Activated T-helper 1 cell treated with anti-CD3 and anti-CD28 coated beads, Interleukin-12 subunit alpha, Interleukin-12 subunit beta, Interleukin-2, Interleukin-4 antibody, amounts not matched to agents 30 ng/mL and 10 ng/mL and 1 ng/mL, durations not matched to agents 14 hours and 24 hours and 36 hours (primary cell): ENCODE measurements at places on chromosomes 4 and X. TPM values are rescaled to one million over a fixed set of nuclear protein-coding genes. Genes with fewer than 3 reads are reported as not detected.

Gene MAP3K15
- total RNA-seq, result 0.10 and 0.18 TPM in 2 replicates

DNA sequence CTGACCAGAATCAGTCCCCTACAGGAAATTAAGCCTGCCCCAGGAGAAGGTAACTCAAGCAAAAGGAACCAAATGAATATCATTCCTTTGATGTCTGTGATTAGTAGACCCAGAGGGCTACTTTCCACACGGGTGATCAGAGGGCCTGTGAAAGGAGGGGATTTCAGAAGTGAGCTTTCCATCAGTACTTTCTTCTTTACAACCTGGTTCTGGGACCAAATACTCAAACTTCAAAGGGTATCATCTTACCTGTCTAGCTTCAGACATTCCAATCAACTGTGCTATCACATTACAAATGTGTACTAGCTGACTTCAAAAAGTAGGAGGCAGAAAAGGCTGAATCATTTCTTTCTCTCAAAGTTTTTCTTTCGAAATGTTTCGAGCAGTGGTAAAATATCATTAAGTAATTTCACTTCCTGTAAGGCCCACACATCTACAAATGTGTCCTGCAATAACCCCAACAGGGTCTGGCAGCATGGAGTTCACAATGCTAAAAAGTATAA lies 23.9 kb downstream of the ACSL4 start:
- no peak for DNase-seq

DNA sequence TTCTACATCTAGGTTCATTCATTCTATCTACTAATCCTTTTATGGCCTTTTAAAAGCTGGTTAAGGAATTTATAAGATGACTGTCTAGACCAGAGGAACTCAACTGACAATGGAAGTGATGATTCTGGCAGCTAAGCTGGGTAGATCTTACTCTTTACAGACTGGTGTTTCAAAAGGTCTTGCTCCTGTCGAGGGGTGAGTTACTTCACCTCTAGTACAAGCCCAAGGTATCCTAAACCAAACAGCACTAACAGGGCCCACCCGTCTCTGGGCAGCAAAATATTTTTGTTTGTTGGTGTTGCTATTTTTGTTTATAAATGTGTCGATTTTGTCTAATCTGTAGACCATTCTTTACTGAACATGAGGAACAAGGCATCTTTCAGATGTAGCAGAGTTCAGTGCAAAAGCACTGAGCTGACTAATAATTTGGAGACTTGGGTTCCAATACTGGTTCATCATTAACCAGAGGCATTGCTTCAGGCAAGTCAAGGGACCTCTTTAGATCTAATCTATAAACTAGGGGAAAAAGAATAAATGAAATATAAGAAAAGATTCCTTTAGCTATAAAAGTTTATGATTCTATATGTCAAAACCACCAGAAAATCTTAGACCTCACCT lies 90.3 kb upstream of the FRG1 start:
- no peak for DNase-seq

Gene DNAAF6
- not detected in 2 replicates for total RNA-seq

GRCh38 chr4:113548303-113548702 lies 213.2 kb downstream of the CAMK2D start:
- no peak for DNase-seq

DNA sequence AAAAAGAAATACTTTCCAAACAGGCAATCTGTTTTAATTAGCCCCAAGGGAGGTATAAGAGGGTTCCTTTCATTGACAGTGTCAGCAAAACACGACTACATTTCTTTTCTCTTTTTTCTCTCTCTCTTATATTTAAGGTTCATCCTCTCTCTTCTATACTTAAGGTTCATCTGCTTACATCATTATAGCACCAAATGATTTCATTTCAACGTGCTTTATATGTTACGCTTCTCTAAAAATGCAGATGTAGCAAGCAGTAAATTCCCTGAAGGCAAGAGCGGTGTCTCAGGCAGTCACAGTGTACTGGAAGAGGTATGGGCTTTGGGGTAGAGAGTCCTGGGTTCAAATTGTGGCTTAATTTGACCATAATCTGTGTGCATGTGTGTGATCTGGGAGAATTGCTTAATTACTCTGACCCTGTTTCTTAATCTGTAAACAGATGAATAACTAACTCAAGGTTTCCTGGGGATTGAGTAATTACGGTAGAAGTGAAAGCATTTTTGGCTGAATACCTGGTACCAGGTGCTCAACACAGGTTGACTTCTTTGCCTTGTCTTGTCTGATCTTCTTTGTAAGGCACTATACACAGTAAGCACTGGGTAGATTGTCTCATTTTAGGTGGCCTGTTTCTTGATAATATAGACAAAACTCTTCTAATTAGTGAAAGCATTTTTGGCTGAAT lies 180.8 kb downstream of the SPRY1 start:
- no peak for DNase-seq

Gene SERTM2
- total RNA-seq, result not detected in 2 replicates

Gene SHISA3
- not detected in 2 replicates for total RNA-seq

Gene RBMXL3
- not detected in 2 replicates for total RNA-seq

GRCh38 chr4:101599620-101600019 lies 190.9 kb upstream of the BANK1 start:
- DNase-seq, result no peak

- DNase-seq, result no peak
Observed at GRCh38 chrX:5640071-5640470, 588.6 kb downstream of the NLGN4X start.

DNA sequence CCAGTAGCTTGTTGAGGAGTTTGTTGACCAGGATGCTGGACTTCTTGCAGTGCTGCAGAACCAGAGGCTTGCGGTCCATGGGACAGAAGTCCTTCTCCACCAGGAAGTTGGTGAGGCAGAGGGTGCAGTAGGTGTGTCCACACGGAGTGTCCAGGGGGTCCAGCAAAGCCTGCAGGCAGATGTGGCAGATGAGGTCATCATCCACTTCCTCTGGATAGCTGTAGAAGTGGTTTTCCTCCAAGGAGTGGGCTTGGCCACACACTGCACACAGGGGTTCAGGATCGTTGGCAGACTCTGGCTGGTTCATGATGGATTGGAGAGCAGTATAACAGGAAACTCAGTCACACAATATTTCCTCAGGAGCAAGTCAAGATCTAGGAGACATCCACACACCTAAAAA lies 17.6 kb downstream of the LNX1 start:
- DNase-seq, result no peak

Gene PCDH19
- 0.03 TPM in 1 of 2 replicates, not detected in the other for total RNA-seq

DNA sequence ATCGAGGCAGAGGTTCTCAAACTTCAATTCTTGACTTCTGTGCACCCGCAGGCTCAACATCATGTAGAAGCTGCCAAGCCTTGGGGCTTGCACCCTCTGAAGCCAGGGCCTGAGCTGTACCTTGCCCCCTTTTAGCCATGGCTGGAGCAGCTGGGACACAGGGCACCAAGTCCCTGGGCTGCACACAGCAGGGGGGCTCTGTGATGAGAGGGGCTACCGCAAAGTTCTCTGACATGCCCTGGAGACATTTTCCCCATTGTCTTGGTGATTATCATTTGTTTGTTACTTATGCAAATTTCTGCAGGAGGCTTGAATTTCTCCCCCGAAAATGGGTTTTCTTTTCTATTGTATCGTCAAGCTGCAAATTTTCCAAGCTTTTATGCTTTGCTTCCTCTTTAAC lies 4.9 kb upstream of the MAGEB17 start:
- no peak for DNase-seq

Gene DCLK2
- 0.08 TPM in 1 of 2 replicates, not detected in the other for total RNA-seq

DNA sequence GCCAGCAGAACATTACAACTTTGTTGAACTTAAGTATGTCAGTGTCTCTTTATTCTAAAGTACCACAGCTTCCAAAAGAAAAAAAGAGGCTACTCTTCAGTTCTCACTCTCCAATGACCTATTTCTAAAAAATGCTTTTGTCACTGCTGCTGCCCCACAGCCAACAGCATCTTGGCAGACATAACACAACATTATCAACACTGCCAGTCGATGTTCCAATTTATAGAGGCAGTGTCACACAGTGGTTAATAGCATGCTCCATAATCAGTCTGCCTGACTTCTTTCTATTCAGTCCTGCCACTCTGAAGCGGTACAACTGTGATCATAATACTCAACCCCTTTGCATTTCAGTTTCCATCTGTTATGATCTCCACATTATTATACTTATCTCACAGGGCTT lies 69.2 kb downstream of the PLS3 start:
- DNase-seq, result no peak

Gene NHS
- total RNA-seq, result 8.1 and 11.1 TPM in 2 replicates

DNA sequence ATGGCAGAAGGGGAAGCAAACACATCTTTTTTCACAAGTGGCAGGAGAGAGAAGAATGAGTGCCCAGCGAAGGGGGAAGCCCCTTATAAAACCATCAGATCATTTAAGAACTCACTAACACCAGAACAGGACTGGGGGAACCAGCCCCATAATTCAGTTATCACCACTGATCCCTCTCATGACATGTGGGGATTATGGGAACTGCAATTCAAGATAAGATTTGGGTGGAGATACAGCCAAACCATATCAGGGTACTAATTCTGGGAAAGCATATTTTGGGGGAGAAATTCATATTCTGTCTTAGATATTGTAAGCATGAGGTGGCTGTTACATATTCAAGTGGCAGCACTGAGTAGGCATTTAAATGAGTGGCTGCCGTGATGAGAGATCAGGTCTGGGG lies 87.8 kb downstream of the RAPGEF2 start:
- DNase-seq, result no peak

Gene TEC
- total RNA-seq, result 1.1 and 1.3 TPM in 2 replicates

GRCh38 chrX:31061091-31061490 lies 10.8 kb downstream of the FTHL17 start:
- DNase-seq, result no peak

DNA sequence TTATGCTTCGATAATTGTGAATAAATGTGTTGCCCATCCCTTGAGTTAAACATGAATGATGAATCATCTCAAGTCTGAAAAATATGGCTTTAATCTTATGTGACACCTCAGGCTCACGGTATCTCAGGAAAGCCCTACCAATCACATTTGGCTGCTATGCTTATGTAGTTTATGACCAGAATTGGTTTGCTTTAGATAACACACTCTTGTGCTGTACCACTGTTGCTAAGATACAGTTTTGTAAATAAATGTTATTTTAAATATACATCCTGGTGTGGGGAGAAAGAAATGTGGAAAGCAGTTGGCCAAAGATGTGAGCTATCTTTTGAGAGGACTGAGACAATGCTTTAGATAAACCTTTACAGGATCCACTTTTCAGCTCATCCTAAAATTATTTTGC lies 63.2 kb downstream of the NPY1R start:
- no peak for DNase-seq

Gene SLC34A2
- not detected in 2 replicates for total RNA-seq

DNA sequence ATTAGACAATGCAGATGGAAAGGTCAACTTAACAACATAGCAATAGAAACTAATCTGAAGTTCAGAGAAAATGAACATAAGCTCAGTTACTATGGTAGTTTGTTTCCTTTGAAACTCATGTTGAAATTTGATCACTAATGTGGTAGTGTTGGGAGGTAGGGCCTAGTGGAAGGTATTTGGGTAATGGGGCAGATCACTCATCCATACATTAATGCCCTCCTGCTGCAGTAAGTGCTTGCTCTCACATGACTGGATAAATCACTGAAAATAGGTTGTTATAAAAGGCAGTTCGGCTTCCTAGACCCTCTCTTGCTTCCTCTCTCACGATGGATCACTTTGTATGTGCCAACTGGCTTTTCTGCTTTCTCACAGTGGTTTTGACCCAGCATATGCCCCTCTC lies 567.4 kb upstream of the GALNT7 start:
- DNase-seq, result no peak

GRCh38 chr4:109184491-109184961 lies 117.9 kb downstream of the COL25A1 start:
- DNase-seq, result no peak

DNA sequence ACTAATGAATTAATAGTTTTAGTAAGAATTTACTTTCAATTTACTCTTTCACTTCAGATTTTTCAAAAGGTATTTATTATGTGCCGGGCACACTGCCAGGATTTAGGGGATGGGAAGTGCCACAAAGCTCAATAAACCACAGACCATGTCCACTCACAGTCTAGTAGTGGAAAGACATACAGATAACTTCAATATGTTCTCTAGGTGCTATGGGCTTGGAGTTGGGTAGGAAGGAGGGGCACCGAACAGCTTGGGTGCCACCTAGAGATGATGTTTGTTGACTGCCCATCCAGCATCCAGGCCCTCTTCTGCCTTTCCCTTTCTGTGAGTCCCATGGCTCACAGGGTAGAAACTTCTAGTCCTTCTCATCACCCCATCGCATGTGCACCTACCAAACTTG lies 17.8 kb downstream of the MFAP3L start:
- no peak for DNase-seq

DNA sequence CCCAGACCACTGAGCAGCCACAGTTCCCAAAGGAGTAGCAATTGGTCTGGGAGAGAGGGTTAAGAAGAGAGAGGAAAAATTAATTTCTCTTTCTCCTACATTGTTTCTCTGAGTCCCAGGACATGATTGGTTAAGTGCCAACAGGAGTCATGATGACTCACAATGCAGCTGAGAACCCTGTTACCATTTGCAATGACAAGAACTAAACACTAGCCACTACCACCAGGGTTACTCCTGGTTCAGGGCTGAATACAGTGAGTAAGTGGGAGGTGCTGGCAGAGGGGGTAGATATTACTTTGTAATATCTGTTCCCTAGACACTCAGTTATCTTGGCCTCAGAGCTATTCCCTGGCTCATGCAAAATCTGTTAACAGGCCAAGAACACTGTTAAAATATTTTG lies 18.0 kb downstream of the ETDC start:
- no peak for DNase-seq

Gene ZNF732
- total RNA-seq, result not detected in 2 replicates

DNA sequence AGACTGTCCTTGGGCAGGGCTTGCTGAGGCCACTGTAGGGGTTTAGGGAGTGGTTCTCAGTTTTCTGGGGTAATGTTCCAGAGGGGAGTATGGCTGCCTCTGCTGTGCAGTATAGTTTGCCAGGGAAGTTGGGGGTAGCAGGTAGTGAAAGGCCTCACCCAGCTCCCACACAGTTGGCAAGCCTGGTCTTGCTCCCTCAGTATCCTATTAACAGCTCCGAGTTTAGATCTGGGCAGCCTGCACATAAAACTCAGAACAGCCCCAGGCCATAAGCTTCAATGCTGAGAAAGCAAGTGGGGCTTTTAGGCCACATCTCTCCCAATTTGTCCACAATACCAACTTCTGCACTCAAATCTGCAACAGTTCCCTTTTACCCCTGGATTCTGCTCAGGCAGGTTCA lies 205.2 kb downstream of the GALNTL6 start:
- no peak for DNase-seq

Gene SH3RF1
- 0.49 and 0.69 TPM in 2 replicates for total RNA-seq

GRCh38 chr4:177770776-177771175 lies 328.5 kb upstream of the AGA start:
- no peak for DNase-seq

GRCh38 chrX:25941559-25942250 lies 196.4 kb upstream of the MAGEB18 start:
- DNase-seq, result no peak

- DNase-seq, result no peak
Observed at GRCh38 chrX:30275498-30275897, 28.6 kb downstream of the MAGEB1 start.

- DNase-seq, result no peak
Observed at GRCh38 chrX:56802428-56802827, 73.4 kb downstream of the NBDY start.

GRCh38 chr4:55272589-55272988 lies 73.5 kb upstream of the SRD5A3 start:
- DNase-seq, result no peak
